ENCODE measurements at places on chromosomes 7 and 10.

DNA sequence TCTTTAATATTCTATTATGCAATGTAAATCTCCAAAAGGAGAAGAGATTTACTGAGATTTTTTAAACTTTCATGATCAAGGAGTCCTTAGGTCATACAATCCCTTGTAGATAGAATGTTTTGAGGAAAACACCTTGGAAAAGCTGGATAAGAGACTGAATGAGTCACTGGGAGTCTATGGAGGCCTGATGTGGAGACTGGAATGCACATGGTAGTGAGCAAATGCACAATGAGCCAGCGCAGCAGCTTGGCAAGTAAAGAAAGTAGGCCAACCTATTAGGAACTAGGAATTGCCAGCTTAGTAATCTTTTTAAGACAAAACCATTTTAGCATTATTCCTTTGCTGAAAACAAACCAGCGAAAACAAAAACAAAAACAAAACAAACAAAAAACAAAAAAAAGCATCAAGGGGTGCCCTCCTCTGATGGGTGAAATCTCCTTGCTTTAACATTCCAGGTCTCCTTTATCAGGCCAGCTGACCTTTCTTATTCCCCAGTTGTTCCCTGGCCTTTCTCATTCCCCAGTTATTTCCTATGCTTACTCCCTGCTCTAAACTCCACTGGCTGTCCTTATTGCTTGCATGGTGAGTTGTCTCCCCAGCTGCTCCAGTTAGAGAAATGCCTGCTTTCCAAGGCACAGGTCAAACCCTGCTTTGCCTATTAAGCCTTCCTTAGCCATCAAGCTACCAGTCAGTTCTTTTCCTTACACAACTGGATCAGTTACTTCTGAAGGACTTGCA lies 135.8 kb downstream of the PLCE1 start:
- no peak for DNase-seq

DNA sequence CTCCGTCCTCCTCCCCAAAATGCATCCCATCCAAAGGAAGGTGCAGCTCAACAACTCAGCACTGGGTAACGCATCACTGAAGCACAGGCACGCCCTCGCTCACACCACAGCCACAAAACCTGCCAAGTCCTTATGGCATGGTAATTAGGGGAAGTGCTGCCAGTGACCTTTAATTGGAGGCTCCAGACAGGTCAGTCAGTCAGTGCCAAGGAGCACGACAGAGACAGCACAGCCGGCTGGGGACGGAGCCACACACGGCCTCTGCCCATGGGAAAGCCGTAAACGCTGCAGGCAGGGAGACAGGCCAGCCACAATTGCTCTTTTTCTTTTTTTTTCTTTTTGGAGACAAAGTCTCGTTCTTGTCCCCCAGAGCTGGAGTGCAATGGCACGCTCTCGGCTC lies 146.5 kb downstream of the MAD1L1 start:
- DNase-seq, result no peak

GRCh38 chr10:44308935-44309334 lies 76.0 kb downstream of the CXCL12 start:
- DNase-seq, result no peak

- no peak for DNase-seq
Measured at GRCh38 chr7:19491821-19492452, 216.9 kb downstream of the POLR1F start.

- no peak for DNase-seq
Measured at GRCh38 chr7:1537535-1538412, 7.3 kb downstream of the MAFK start.

DNA sequence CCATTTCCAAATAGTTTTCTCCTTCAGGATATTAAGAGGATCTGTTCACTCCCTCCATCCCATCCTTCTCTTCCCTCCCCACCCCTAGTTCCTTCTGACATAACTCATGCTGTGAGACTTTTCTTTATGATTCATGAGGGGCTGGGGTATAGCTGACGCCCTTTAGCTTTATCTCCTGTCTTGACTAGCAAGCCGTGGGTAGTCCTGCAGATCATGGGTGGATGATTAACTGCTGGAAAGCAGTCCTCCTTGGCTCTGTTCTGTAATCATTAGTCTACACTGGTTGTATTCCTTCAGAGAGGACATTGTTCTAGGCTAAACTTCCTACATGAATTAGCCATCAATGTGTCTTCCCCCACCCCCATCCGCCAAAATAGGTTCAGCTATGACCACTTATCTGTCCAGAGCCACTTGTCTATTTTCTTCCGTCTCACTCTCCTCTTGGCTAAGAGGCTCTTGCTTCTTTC lies 135.4 kb downstream of the LRRC4 start:
- DNase-seq, result no peak

Measured in NCI-H2081 treated with DMSO at 0.1 percent for 48 hours (cell line).